ENCODE measurements at places on chromosomes 12 and 14. TPM values are rescaled to one million over a fixed set of nuclear protein-coding genes. Genes with fewer than 3 reads are reported as not detected.
A peak's percentile ranks its signal among the peaks of the same experiment; 100 is the strongest.

DNA sequence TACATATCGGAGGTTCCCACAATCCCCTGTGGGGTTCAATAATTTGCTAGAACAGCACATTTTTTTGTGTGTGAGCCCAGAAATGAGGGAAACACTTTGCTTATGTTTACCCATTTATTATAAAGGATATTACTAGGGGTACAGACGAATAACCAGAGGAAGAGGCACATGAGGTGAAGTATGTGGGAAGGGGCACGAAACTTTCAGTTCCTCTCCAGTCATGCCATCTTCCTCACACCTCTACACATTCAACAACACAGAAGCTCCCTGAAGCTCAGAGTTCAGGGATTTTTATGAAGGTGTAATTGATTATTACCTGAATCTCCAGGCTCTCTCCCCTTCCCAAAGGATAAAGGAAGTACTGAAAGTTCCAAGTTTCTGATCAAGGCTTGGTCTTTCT is 30.2 kb upstream of the DYRK2 start:
- DNase-seq: no peak

DNA sequence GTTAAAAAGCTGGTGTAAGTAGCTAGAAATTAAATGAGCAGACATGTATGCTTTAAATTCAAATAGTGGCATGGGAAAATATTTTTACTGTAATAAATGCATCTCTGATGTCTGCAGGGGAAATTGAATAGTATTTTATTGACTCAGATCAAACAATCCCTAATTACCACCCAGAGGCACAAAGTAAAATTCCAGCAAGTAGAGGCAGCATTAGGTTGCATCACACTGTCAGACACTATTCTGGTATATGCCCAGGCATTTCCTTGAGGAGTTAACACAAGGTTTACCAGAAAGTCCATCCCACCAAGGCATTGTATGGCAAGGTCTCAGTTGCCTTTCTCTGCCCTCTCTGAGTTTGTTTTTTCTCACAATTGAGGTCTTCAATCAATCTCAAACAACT is 201.6 kb upstream of the KITLG start:
- DNase-seq: peak; percentile 30

CD163 gene
- total RNA-seq: not detected

TAS2R46 gene
- total RNA-seq: not detected

- DNase-seq: no peak
Measured at GRCh38 chr12:94148739-94149118, 352 bp downstream of the PLXNC1 start.

GYS2 gene
- total RNA-seq: not detected

IGF1 gene
- 1.4 TPM for total RNA-seq

DNA sequence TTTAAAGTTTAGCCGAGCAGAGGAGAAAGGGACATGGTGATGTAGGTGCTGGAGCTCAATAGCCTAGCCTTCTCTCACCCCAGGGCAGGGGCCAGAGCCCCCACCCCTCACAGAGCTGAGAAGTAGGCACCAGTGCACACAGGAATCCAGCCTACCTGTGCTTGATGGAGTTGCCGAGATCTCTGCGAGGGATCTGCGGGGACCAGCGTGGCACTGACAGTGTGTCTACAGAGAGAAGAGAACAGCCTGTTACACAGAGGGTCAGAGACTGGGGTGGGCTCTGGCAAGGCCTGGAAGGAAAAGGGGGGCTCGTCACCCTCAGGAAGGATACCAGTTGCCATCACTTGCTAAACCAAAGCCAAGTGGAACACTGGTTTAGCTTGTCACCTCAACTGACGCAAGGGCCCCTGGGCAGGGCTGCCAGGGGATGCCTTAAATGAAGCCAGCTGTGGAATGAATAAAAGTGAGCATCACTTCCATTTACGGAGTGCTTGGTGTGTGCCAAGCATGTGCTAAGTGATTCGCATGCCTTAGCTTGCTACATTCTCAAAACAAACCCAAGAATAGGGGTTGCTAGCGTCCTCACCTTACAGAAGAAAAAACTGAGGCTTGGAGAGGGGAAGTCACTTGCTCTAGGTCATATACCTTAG is 220.8 kb upstream of the NOS1 start:
- DNase-seq: no peak

RD3L gene
- not detected for total RNA-seq

- DNase-seq: no peak
Measured at GRCh38 chr12:53965281-53966084, 7.4 kb upstream of the HOXC11 start.

GRCh38 chr12:120358412-120359100 is 10.4 kb downstream of the MSI1 start:
- no peak for DNase-seq

DNA sequence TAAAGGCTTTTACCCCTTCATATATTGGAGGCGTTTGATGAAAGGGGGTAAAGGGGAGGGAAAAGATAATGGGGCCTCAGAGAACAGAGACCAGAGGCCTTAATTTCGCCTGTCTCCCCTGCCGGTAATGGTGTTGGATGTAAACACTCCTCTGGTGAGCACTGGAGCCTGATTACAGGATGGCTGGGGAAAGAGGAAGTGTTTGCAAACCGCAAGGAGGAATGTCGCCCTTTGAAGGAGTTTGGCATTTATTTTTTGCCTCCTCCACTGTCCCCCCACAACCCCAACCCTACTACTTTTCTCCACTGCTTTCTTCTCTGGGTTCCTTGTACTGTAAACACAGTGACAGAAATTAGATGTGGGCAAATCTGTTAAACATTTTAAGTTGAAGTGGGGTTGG is 211.9 kb upstream of the TBX3 start:
- DNase-seq: no peak

GRCh38 chr14:53954551-53955228 is 1.9 kb downstream of the BMP4 start:
- no peak for DNase-seq

DNA sequence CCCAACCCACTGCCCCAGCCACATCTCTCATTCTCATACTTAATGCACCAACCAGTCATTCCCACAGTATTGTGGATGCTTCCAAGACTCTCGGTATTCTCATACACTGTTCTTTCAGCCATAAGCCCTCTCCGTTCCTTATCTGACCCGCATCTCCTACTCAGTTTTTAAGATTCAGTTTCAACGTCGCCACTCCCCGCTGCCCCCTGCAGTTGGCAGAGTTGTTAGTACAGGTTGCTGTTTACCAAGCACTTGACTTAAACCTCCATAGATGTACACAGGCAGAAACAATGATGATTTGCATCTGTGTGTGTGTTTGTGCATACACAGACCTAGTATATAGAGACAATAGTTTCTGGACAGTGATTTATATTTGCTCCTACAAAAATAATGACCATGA is 40.2 kb downstream of the PAH start:
- no peak for DNase-seq

- DNase-seq: no peak
Measured at GRCh38 chr12:14972816-14973215, at the start of gene PDE6H. TSS of gene PDE6H (plus strand) at chr12:14973042. CDS start at chr12:14978013, 4,971 bp downstream.

- DNase-seq: no peak
Measured at GRCh38 chr14:104421892-104422828, 157.4 kb upstream of the C14orf180 start.

RAPGEF3 gene
- total RNA-seq: 3.4 TPM

DNA sequence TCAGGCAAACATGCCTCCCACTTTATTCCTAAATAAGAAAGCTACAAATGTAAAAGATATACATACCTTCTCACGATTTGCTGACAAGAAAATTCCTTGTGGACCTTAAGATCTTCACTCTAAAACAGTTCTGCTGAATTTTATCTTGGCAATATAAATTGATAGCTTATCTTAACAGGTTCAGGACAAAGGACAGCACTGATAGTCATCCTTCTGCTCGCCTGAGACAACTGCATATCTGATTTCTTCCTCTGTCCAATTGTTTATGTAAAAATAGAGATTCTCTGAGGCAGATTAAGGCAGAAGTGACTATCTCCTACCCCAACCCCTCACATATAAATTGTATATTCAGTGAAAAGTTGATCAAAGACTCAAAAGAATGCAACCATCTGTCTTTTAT is 44.9 kb downstream of the CAPZA3 start:
- DNase-seq: no peak

ATG2B gene
- 15.0 TPM for total RNA-seq

DLK1 gene
- not detected for total RNA-seq

PLD4 gene
- total RNA-seq: 0.05 TPM

DNA sequence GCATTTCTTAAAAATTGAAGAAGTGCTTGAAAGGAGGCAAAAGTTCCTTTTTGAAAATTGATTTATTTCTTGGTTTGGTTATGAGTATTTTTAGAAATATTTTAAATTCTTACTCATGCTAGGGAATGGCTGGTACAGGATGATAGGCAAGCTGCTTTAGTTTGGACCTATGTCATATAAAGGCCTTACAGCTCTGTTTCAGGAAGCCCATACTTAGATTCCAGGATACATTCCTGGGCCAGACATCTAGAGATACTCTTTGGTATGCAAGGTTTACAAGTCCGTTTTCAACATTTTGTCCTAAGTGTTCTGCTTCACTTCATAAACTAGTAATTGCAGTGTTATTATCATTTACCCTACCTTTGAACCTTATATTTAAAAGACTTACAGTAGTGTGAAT is 186.8 kb downstream of the FUT8 start:
- DNase-seq: peak; percentile 16

DNA sequence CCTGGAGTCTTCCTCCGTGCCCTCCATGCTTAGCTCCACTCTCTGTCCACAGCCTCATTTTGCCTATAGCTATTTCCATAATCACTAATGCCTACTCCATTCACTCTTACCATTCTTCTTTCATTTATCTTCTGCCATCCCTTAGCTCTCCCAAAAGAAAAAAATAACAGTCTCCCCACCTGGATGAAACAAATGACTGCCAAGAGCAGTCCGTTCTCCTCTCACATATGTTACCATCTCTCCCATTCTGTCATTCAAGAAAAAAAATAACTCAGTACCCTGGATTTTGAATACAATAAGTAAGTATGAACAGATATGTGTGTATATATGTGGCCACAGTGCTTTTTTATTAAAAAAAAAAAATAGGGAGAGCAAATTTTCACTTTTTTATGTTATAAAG is 13.2 kb downstream of the DUSP16 start:
- no peak for DNase-seq

GRCh38 chr12:83186419-83186818 is 499.7 kb downstream of the TMTC2 start:
- no peak for DNase-seq

DNA sequence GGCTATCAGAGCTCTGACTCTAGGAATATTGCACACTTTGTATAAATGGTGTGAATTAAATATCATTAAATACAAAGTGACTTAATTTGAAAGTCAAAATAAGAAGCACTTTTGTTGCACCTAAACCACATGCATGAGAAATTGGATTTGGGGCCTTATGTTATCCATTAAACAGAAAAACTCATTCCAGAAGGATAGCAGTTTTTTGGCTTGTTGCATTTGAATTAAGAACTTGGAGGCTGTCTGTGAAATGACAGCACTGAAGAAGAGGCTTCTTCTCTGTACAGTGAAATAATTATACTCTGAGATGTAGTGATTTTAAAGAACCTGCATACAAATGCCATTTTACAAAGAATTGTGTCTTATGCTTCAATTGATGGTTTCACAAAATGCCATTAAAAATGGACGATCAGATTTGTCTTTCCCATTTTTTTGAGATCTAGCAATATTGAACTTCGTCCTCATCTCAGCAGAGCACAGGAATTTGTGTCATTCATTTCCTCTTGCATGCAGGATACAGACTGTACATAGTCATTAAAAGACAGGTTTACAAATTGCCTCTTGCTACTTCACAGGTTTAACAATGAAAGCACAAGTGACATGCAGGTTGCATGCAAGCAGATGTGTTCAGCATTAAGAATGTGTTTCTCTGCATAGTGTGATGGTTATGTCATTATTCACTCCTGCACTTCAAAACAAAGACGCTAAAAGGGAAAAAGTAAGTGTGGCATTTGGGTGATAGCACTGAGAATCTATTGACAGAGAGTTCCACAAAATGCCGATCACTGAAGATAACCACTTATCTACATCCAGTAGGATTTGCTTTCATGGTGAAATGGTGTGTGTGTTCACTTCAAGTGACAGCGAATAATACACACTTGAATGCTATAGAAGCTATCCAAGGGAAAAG is 35.9 kb upstream of the PYGL start:
- DNase-seq: no peak

NTF3 gene
- total RNA-seq: 8.7 TPM

DNA sequence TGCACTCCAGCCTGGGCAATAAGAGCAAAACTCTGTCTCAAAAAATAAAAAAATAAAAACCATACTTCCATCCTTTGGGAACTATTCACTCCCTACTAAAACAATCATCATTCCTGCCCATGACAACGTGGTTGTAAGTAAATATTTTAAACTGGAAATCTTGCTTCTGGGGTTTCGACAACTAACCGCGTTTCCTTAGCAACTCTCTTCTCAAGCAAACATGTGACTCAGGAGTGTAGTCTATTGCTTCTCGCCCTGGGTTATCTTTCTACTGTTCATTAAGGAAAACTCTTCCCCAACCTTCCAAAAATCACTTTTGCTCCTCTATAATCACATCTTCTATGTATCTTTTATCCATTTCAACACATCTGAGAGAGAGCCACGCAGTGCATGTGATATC is 21.8 kb downstream of the APPL2 start:
- DNase-seq: peak; percentile 42

GRCh38 chr12:48978291-48978740 is at the start of gene WNT1:
TSS of gene WNT1 (plus strand) at chr12:48978322. CDS start at chr12:48978651, 329 bp downstream.
- no peak for DNase-seq

GRCh38 chr14:43135877-43136411 is 1371.1 kb downstream of the FSCB start:
- no peak for DNase-seq

- DNase-seq: no peak
Measured at GRCh38 chr12:69834576-69834975, 9.5 kb downstream of the MYRFL start.

- DNase-seq: no peak
Measured at GRCh38 chr14:102229739-102230092, 75.2 kb downstream of the MOK start.

GRCh38 chr14:90551070-90551704 is 154.4 kb downstream of the CALM1 start:
- DNase-seq: peak; percentile 4

SERPINA3 gene
- total RNA-seq: not detected

DNA sequence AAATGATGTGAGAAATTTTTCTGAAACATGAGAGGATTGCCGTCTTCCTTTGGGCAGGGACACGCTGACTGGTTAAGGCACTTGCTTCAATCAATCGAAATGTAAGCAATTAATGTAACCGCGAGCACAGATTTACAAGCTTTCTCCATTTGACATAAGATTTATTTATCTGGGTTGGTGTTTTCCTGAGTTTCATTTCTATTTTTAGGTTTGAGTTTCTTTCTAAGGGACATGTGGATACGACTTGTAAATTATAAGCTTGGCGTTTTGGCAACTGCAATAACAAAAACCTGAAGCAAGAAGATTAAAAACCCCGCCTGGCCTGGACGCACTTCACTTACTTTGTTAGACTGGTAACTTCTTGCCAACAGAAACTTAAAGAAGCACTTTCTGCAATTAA is 20.3 kb upstream of the SINHCAF start:
- DNase-seq: no peak

GRCh38 chr14:79965896-79966295 is 245.4 kb downstream of the DIO2 start:
- DNase-seq: no peak

- no peak for DNase-seq
Measured at GRCh38 chr12:104682790-104683279, 226.1 kb downstream of the CHST11 start.

- DNase-seq: no peak
Measured at GRCh38 chr12:70028918-70029317, 203.9 kb downstream of the MYRFL start.
